ENCODE measurements at places on chromosomes 1 and 21.

GRCh38 chr21:21084179-21084578 is 86.0 kb downstream of the NCAM2 start:
- DNase-seq = no peak

- no peak for DNase-seq
Observed at GRCh38 chr1:44263568-44264450, 50.5 kb downstream of the DMAP1 start.

- DNase-seq = no peak
Observed at GRCh38 chr1:73626326-73626725, 571.6 kb downstream of the LRRIQ3 start.

- DNase-seq = no peak
Observed at GRCh38 chr1:219277304-219278105, 103.8 kb downstream of the LYPLAL1 start.

- no peak for DNase-seq
Observed at GRCh38 chr21:45643021-45643980, at the start of gene PCBP3. PCBP3 (plus strand) TSS chr21:45643725; CDS start chr21:45850086, 206,361 bp downstream.

- no peak for DNase-seq
Observed at GRCh38 chr1:165632152-165632469, 1.1 kb downstream of the MGST3 start.

- no peak for DNase-seq
Observed at GRCh38 chr1:243726806-243727502, 123.1 kb downstream of the AKT3 start.

DNA sequence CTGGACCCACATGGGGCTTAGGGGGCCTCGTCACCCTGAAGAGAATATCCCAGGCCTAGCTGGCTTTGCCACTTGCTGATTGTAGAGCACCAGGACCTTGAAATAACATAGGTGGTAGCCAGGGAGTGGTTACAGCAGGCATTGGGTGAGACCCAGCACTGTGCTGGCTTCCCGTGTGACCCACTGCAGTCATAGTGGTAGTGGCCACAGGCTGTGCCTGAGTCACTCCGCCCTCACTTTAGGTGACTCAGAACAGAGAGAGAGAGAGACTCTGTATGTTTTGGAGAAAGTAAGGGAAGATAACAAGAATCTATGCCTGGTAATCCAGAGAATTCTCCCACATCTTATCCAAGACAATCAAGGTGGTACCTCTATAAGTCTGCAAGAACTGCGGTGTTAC is 98.7 kb upstream of the LHX8 start:
- DNase-seq = no peak

- no peak for DNase-seq
Observed at GRCh38 chr1:4801192-4801924, 146.9 kb downstream of the AJAP1 start.

- DNase-seq = no peak
Observed at GRCh38 chr1:228285661-228286504, 78.0 kb downstream of the OBSCN start.

DNA sequence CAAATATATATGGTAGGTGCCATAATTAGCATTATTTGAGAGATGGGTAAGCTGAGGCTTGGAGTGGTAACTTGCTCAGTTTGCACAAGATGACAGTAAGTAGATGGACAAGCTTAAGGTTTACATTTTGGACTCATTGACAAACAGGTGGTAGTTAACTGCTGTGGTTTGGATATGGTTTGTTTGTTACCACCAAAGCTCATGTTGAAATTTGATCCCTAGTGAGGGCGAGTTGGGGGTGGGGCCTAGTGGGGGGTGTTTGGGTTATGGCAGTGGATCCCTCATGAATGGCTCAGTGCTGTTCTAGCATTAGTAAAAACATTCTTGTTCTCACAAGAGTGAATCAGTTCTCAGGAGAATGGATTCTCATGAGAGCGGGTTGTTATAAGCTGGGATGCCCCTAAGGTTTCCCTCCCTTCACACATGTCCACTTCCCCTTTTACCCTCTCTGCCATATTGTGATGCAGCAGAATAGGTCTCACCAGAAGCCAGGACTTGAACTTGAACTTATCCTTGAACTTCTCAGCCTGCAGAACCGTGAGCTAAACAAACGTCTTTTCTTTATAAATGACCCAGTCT is 6.6 kb upstream of the PRRX1 start:
- no peak for DNase-seq

- no peak for DNase-seq
Observed at GRCh38 chr1:169729991-169730390, 3.9 kb downstream of the SELE start.

DNA sequence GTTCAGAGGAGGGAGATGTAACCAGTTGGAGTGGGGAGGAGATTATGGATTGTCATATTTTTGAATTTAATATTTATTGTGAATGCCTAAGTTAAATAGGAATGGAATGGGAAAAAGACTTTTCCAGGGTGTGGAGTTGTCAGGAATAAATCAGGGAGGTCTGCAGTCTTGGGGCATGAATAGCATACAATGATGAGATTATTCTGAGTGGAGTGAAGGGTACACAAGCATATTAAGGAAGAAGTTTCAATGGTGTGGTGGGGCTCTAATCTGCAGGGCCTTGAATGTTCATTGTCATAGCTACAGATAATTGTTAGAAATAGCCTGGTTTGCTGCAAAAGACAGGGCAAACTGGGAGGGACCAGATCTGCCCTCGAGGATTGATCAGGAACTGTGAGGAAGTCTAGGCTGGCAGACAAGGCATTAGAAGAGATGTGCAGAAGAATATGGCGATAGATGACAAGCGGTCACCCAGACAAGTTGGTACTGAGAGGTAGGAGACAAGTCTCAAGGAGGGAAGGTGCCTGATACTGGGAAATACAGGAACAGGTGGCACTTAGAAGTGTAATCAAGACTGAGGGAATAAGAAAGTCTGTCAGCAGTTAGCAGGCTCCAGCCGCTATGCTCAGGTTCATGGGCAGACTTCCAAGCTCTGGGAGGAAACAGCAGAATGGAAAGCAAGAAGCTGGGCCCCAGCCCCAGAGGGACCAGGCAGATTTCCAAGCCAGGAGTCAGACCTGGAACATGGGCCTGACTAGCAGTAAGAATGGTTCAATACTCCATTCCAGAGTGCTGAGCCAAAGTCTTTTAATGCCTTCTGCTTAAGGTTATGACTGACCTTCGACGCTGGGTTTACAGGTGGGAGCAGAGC is 20.9 kb upstream of the RGL1 start:
- DNase-seq = no peak

DNA sequence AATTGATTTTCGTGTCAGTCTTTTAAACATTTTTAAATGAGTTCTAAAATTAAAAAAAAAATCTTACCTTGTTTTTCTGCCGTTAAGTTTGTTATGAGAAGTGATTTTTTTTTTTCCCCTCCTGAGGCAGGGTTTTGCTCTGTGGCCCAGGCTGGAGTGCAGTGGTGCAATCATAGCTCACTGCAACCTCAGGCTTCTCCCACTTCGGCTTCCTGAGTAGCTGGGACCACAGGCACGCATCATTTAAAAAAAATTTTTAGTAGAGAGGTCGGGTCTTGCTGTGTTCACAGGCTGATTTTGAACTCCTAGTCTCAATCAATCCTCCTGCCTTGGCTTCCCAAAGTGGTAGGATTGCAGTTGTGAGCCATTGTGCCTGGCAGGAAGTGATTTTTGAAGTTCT is 41.1 kb downstream of the MTR start:
- DNase-seq = no peak

GRCh38 chr1:211939876-211940468 is 95.4 kb downstream of the INTS7 start:
- DNase-seq = no peak

- DNase-seq = no peak
Observed at GRCh38 chr1:224454402-224455055, 19.9 kb upstream of the WDR26 start.

GRCh38 chr1:109089242-109090015 is 1.1 kb upstream of the TMEM167B start:
- DNase-seq = no peak

GRCh38 chr1:248714248-248714647 is 11.7 kb upstream of the OR14I1 start:
- no peak for DNase-seq

DNA sequence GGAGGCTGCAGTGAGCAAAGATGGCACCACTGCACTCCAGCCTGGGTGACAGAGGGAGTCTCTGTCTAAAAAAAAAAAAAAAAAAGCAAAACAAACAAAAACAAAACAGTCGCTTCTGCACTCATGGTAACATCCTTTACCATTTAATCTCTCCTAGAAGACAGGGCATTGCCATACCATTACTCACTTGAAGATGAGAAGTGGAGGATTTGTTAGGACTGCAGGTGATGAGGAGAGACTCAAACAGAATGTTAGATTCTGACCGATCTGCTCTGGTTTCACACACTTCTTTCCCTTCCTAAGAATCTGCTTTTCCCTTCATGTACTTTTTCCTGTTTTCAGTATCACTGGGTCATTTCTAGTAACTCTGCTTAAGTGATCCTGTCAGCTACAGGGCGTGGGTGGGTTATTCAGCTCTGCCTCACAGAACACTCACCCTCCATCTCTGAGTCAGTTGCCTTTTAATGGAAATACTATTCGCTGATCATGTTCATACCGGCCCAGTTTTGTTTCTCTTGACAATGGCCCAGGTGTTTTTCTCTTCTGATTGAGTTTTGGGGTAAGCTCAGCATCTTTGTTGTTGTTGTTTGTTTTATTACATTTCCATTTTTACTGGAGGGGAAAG is 148.0 kb upstream of the ERG start:
- DNase-seq = no peak

- no peak for DNase-seq
Observed at GRCh38 chr1:236090741-236091147, 25.9 kb upstream of the NID1 start.

DNA sequence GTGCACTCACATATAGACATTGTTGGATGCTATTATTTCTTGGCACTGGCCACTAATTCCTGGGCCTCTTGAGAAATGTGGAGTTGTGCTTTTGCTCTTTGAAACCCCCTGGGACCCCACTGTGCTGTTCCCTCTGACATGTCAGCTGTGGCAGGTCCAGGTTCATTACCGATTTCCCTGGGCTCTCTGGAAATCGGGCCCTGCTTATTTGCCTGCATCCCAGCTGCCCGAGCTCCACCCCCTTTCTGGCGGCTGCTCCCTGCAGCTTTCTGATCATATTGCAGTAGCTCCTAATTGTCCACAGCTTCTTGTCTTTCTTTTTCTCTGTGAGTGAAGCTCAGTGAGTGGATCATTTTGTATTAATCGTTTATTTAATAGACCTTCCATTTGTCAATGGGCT is 183.7 kb upstream of the FAM78B start:
- no peak for DNase-seq

GRCh38 chr1:18010408-18010807 is 97.2 kb upstream of the IGSF21 start:
- no peak for DNase-seq

DNA sequence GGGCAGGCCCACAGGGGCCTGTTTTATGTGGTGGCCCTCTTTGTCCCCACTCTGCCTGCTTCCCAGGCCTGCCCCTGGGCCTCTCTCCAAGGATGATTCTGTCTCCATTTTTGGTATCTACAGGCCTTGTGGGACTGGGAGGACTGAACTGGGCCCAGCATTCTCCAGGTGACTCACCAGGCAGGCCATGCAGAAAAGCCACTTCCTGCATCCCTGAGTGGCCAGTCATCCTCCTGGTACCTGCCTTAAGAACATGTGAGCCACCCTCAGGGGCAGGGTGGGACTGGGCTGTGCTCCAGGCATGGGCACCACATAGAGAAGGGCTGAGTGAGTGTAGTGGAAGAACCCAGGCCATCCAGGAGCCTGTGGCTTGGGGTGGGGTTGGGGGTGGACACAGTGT is 20.0 kb upstream of the BCAR3 start:
- DNase-seq = no peak

DNA sequence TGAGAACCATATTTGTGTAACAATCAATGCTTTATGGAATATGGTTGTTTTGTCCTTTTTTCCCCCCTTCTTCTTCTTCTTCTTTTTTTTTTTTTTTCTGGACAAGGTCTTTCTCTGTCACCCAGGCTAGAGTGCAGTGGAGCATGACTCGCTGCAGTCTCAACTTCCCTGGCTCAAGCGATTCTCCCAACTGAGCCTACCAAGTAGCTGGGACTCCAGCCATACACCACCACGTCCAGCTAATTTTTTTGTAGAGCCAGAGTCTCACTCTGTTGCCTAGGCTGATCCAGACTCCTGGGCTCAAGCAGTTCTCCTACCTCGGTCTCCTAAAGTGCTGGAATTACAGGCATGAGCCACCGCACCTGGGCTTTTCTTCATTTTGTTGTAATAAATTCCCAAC is 86.7 kb downstream of the FMN2 start:
- no peak for DNase-seq

GRCh38 chr1:116676291-116676690 is 8.8 kb upstream of the IGSF3 start:
- no peak for DNase-seq

- no peak for DNase-seq
Observed at GRCh38 chr21:33660406-33660805, 18.1 kb downstream of the ITSN1 start.

DNA sequence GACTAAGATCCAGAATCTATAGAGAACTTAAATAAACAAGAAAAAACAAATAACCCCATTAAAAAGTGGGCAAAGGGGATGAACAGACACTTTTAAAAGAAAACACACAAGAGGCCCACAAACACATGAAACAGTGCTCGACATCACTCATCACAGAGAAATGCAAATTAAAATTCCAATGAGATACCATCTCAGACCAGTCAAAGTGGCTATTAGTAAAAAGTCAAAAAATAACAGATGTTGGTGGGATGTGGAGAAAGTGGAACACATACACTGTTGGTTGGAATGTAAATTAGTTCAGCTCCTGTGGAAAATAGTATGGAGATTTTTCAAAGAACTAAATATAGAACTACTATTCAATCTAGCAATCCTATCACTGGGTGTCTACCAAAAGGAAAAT is 143.1 kb downstream of the IFI44 start:
- DNase-seq = no peak

DNA sequence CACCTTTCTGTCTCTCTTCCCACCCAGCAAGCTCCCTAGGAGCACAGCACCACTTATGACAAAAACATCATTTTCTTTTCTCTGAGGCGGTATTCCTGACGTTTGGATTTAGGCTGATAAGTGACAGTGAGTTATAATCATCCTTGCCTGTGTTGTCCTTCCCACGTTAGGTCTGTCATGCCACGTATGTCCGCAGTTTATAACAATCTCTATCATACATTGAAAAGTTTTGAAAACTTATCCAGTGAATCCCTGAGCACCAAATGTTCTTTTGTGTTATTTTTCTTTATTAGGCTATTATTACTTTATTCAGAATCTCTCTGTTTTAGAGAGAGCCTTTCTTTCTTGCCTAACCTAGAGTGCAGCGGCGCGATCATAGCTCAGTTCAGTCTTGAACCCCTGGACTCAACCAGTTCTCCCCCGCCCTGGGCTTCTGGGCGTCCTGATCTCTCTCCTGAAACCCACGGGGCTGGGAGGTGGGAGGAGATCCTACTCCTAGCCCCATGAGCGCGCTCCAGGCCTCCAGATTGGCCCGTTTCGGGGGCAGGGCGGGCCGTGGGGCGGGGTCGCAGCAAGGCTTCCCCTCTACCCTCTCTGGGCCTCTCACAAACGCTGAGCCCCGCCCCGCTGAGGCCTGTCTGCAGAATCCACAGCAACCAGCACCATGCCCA is at the start of gene GSTM2:
GSTM2 (plus strand) TSS at position 606 of the 671 bp plus-strand sequence; CDS start at position 665, 59 bp downstream.
- peak; percentile 40 for DNase-seq
